ENCODE measurements at places on chromosomes 6 and 20.

- DNase-seq = no peak
Measured at GRCh38 chr20:1995531-1996310, 1.9 kb upstream of the PDYN start.

GRCh38 chr6:74607934-74608333 is 597.9 kb downstream of the COL12A1 start:
- DNase-seq = no peak

DNA sequence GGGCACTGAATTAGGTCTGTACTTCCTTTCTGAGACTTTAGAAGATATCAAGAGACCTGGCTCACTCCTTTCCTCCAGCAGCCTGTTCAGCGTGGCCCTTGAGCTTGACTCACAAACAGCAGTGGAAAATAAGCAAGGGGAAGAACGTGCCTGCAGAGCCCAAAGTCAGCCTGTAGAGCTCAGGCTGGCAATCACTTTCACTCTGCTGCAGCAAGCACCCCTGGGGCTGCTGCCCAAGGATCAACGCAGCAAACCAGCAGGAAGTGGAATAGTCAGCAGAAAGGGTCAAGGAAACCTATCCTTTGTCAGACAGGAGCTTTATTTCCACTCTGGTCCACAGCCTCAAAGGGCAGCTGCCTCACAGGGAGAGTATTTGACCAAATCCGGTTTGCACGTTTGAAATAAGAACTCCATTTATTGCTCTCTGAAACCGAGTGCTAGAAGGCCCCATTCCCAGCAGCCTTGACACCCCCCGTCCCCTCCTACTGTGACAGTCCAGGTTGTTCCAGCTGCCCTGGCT is 77.4 kb downstream of the PRDM1 start:
- DNase-seq = peak; percentile 88

GRCh38 chr6:151285122-151285521 is 45.4 kb downstream of the AKAP12 start:
- no peak for DNase-seq

Measured in GM12865 (cell line).